ENCODE measurements at places on chromosomes 11 and 22.

- DNase-seq: no peak
These were observed 68.3 kb downstream of the BCR start for GRCh38 chr22:23248583-23248982.

- no peak for DNase-seq
These were observed 1.6 kb upstream of the CARD10 start for GRCh38 chr22:37520776-37521191.

DNA sequence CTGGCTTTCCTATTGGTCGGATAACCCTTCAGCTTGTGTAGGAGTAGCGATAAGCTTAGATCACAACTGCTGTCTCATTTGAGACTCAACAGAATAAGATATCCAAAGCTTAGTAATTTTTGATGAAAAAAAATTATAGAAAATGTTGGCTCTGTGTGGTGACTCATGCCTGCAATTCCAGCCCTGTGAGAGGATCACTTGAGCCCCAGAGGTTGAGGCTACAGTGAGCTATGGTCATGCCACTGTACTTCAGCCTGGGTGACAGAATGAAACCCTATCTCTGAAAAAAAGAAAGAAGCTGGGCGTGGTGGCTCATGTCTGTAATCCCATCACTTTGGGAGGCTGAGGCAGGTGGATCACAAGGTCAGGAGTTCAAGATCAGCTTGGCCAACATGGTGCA is 55.6 kb upstream of the RRM1 start:
- no peak for DNase-seq

GRCh38 chr11:46914363-46914762 is 4.0 kb downstream of the LRP4 start:
- DNase-seq: peak; percentile 67

DNA sequence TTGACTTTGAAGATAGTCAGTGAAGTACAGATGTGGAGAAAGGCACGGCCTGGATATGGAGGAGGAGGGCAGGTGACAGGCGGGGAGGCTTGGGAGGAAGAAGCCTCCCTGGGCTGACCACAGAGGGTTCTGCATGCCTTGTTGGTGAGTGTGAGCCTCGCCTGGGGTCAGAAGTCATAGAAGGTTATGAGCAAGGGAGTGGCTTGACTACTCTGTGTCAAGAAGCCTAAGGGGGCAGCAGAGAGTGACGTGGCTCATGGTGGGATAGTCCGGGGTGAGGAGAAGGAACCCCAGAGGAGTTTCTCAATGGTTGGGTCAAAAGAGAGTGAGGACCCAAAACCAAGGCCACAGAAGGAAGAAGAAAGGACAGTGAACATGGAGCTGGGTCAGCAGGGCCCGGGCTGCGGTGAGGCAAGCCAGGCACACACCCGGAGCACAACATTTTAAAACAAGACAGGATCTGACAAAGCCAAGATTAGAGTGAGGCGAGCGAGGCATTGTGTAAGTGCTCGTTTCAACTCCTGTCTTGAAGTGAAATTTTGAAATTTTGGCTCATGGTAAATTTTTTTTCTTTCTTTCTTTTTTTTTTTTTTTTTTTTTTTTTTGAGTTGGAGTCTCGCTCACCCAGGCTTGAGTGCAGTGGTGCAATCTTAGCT is 31.9 kb downstream of the PDGFB start:
- DNase-seq: no peak

DNA sequence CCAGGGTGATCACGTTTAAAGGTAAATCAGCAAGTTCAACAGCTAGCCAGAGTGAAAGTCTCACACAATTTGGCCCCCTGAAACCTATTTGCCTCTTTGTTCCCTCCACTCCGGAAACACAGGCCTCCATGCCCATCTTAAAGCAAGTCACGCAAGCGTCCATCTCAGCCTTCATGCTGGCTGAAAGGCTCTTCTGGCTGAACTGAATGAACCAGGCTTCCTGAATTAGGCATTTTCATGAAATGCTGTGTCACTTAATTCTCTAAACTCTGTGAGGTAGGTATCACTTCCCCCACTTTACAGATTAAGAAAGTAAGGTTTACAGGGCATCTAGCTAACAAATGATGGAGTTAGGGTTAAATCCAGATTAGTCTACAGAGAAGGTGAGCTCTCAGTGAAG is 1.4 kb downstream of the SLC25A17 start:
- no peak for DNase-seq

GRCh38 chr11:47905358-47906059 is 57.4 kb upstream of the NUP160 start:
- no peak for DNase-seq

DNA sequence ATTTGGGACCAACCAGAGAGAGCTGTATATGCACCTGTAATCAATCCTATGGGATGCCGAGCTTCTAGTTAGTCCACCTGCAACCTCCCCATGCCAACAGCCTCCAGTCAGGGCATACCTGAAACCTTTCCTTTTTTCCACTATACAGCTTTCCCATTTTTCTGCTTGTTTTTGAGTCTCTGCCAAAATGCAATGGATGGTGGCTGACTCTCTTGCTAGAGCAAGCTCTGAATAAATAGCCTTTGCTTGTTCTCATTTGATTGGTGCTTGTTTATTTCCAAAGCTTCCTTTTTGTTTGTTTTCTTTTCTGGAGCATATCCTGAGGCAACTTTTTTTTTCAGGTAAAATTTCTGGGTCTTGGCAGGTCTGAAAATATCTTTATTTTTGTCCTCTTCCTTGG is 58.0 kb upstream of the PLET1 start:
- DNase-seq: no peak

DNA sequence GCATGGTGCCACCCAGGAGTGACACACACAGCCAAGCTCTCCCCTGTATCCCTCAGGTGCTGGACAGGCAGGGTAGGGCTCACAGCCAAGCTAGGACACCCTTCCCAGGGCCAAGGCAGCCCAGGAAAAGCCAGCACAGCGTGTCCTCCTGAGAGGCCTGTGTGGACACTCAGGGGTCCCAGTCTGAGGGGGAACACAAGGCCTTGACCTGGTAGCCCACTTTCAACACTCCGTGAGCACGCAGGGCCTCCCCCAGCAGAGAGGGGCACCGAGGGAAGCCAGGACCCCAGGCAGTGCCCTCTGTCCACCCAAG is 24.9 kb downstream of the OSBPL5 start:
- DNase-seq: no peak

DNA sequence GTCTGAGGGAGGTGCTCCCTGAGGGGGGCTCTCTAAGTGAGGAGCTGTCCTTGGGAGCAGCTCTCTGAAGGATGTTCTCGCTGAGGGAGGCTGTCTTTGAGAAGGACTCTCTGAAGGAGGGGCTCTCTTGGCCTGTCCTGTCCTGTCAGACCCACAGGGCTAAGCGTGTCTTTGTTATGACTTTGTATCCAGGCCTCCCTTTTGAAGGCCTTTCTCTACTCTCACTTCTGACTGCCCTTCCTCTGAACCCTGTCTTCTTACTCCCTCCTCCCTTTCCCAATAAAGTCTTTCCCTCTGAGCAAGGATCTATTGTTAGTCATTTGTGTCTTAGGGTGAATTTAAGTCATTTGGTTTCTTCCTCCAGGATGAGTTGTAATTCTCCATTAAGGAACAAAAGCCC is 330.1 kb upstream of the PLET1 start:
- no peak for DNase-seq

DNA sequence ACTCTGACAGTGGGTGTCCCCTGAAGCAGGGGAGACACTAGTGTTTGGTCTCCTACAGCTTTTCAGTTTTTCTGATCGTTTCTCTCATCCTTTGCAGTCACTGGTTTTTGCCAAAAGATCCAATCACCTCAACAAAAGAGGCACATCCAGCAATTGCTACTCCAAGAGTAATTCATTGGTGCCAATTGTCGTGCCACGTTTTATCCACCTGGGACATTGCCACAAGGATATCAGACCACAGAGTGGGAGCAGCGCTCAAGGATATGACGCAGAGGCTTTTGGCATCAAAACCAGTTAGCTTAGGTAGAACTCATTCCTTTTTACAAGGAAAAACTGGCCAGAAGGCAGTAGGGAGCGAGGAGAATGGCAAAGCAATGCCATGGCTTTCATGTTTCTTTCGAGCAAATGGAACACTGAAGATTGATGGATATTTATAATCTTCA is 40.9 kb upstream of the BLID start:
- DNase-seq: no peak

GRCh38 chr11:62810748-62811147 is 5.5 kb upstream of the NXF1 start:
- DNase-seq: no peak

- no peak for DNase-seq
These were observed 43.4 kb upstream of the SYN3 start for GRCh38 chr22:33101550-33101949.

DNA sequence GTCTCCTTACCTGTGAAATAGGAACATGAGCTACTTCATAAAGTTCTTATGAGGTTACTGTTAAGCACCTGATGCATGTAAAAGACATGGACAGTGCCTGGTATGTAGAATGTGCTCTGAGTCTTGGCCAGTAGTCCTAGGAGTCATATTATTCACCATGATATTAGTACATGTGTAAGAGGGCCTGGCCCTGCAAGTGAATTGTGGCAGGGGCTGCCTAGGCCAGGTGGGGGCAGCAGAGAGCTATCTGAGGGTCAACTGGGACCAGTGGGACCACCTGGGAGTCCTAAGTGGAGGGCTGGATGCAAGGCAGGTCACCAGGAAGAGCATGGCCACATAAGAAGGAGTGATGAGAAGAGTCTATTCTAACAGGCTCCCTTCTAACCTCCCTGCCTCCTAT is 529.5 kb downstream of the SOX6 start:
- DNase-seq: peak; percentile 75

DNA sequence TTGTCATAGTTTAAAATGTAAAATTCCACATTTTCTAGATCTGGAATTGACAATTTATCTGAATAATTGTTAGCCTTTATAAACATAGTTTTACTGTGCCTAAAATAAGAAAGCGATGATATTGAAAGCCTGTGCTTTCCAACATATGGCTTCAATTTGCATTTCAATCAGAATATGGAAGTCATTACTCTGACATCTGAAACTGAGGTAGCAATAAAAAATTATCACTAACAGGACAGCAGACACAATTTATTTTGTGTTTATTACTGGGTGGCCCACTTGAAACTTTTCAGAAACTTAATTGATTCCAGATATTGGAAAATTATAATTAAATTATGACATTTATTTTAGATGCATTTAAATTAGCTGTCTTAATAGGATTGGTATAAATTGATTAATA is 78.5 kb downstream of the TMEM135 start:
- DNase-seq: no peak

DNA sequence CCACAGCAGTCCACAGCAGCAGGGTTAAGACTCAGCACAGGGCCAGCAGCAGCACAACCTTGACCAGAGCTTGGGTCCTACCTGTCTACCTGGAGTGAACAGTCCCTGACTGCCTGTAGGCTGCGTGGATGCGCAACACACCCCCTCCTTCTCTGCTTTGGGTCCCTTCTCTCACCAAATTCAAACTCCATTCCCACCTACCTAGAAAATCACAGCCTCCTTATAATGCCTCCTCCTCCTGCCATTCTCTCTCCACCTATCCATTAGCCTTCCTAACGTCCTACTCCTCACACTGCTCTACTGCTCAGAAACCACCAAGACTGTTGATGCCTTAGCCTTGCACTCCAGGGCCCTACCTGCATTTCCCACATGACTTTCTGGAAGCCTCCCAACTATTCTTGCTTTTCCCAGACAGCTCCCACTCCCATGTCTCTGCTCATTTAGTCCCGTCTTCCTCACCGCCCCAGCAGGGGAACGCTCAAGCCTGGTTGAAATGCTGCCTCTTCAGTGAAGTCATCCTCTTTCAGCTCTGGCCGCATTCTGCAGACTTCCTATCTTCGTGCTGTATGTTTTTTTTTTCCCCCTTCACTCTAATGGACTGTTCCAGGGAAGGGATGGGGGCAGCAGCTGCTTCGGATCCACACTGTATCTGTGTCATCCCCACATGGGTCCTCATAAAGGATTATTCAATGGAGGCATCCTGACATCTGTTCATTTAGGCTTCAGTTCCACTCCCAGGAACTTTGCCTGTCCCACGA is 3.3 kb downstream of the IL18BP start:
- peak; percentile 61 for DNase-seq

DNA sequence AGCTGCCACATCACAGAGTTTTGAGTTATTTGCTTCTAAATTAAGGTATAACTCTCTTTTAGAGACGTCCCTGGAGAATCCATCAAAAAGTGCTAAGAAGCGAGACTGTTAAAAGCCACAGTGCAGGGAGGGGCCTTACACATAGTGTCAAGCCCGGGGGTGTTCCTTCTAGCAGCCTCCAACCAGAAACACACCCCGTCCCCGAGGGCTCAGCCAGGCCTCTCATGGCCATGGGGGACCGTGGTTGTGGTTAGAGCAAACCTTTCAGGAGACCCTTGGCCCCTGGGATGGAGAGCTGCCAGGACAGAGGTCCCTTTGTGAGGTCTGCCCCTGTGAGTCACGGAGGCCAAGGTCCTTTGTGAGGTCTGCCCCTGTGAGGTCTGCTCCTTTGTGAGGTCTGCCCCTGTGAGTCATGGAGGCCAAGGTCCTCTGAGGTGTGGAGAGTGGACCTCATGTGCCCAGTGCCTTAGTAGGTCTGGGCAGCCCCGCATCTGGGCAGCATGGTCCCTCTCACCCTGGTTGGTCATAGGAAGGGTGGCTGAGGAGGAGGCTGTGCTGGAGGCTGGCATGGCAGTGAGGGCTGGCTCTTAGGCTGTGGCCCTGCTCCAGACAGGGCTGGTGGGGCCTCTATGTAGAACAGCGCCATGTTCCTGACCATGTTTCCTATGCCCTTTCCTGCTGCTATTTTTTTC is 5.4 kb downstream of the GNAZ start:
- no peak for DNase-seq

DNA sequence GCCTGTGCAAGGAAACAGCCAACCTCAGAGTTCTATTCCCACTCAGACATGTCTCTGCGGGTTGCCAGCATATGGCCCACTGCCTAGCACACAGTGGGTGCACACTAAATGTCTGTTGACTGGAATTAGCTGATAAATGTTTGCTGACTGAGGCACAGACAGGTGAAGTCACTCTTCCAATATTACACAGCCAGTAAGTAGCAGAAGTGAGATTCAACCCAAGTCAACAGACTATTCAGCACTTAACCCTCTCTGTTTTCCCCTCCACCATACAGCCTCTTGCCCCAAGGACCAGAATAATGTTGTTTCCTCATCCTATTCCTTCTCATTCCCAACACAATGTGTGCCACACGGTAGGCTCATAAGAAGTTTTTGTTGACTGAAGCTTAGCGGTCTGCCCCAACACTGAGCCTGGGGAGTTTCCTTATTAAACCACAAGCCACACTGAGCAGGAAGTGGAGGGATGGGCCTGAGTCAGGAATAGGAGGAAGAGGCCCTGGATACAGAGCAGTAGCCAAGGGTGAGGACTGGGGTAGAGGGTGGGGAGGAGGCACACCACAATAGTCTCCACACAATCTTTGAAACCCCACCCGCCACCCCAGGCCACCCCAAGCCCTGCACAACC is 15.7 kb upstream of the IL10RA start:
- DNase-seq: no peak

GRCh38 chr22:26981541-26981940 is 324.2 kb downstream of the MIAT start:
- DNase-seq: no peak

DNA sequence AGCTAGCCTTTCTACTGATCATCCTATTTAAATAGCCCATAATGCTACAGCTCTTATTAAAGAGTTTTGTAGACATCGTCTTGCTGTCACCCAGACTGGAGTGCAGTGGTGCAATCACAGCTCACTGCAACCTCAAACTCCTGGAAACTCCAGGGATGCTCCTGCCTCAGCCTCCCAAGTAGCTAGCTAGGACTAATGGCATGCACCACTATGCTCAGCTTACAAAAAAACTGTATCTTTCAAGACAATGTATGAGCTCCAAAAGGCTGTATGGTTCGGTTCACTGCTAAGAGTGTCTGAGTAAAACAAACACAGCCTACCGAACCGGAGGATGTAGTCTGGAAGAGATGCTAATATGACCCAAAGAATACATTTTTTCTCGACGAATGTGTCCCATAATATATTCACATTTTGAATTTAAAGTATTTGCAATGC is 2.6 kb downstream of the TAF1D start:
- no peak for DNase-seq

GRCh38 chr11:35073691-35074419 is 65.1 kb upstream of the CD44 start:
- no peak for DNase-seq
